ENCODE measurements at places on chromosomes 7 and 10. TPM values are rescaled to one million over a fixed set of nuclear protein-coding genes. Genes with fewer than 3 reads are reported as not detected.

HMX3 gene
- total RNA-seq, result not detected

GRCh38 chr10:79111427-79111826 lies 42.7 kb downstream of the ZMIZ1 start:
- no peaks in the 10 kb centered on the region for H3K27me3 ChIP-seq
- peak overlapping the region; percentile 79 for H3K27ac ChIP-seq
- DNase-seq, result no peak
- no peaks in the 10 kb centered on the region for H3K36me3 ChIP-seq
- peaks cover 99% of the 10 kb centered on the region for H3K4me1 ChIP-seq

DNA sequence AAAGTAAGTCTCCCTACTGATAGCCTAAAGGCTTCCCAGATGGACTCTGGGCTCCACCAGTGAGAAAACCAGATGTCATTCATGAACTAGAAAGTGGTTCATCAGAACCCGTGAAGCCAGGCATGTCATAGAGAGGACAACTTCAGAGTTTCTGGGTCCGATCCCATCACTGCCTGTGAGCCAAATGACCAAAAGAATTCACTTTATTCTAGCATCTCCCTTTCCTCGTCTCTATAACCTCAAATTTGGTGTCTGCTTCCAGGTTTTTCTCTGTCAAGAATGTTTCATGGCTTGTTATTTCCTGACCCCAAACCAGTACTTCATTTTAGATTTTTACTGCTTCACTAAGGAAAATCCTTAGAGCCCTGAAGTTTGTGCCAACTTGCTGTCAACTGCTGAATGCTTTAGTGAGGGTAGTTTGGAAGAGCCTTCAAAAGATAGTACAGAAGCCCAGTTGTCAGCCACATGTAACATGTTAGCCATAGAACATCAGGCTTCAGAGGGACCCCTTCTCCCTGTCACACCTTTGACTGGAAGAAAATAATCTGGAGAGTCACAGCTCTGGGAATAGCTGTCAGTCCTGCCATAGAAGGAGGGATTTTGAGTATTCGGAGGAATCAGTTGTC lies 34.0 kb downstream of the ITGB8 start:
- no peaks in the 10 kb centered on the region for H3K27me3 ChIP-seq
- no peak overlapping the region for H3K4me3 ChIP-seq
- DNase-seq, result no peak
- no peak overlapping the region for H3K27ac ChIP-seq
- H3K4me1 ChIP-seq, result peaks cover 12% of the 10 kb centered on the region

GRCh38 chr10:68442971-68443370 lies 28.8 kb downstream of the DNA2 start:
- no peak for DNase-seq
- no peaks in the 10 kb centered on the region for H3K27me3 ChIP-seq
- peaks cover 5% of the 10 kb centered on the region for H3K36me3 ChIP-seq
- no peak overlapping the region for H3K27ac ChIP-seq
- H3K4me3 ChIP-seq, result no peak overlapping the region

GRCh38 chr7:17622451-17622850 lies 317.8 kb downstream of the SNX13 start:
- H3K36me3 ChIP-seq, result no peaks in the 10 kb centered on the region
- no peaks in the 10 kb centered on the region for H3K4me1 ChIP-seq
- no peak for DNase-seq
- H3K4me3 ChIP-seq, result no peak overlapping the region

PBLD gene
- total RNA-seq, result 7.4 TPM

PPP1R9A gene
- total RNA-seq, result 26.7 TPM

- DNase-seq, result no peak
- no peaks in the 10 kb centered on the region for H3K27me3 ChIP-seq
- H3K36me3 ChIP-seq, result no peaks in the 10 kb centered on the region
- H3K4me1 ChIP-seq, result peaks cover 5% of the 10 kb centered on the region
Observed at GRCh38 chr10:6301488-6302075, 98.8 kb downstream of the PFKFB3 start.

- H3K4me3 ChIP-seq, result no peak overlapping the region
- DNase-seq, result no peak
- H3K36me3 ChIP-seq, result no peaks in the 10 kb centered on the region
- no peak overlapping the region for H3K27ac ChIP-seq
Observed at GRCh38 chr10:106317554-106317953, 847.0 kb downstream of the SORCS1 start.

DNA sequence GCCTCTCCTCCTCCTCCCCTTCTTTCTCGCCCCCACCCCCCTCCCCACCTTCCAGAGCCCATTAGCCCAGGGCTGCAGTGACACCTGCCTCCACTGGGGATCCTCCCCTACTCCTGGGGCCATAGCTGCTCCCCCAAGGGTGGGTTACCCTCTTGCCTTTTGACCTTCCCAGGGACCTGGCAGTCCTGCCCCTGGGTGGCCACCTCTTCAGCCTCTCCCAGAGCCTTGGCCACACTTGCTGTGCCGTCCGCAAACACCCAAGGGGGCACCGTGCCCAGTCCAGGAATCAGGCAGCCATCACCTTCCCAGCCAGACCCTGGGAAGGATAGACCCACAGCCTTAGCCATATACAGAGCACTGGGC lies 19.8 kb upstream of the CLDN4 start:
- no peak overlapping the region for H3K27ac ChIP-seq
- no peak overlapping the region for H3K4me3 ChIP-seq
- peaks cover 17% of the 10 kb centered on the region for H3K27me3 ChIP-seq
- no peaks in the 10 kb centered on the region for H3K36me3 ChIP-seq
- DNase-seq, result no peak
- no peaks in the 10 kb centered on the region for H3K4me1 ChIP-seq

TFR2 gene
- total RNA-seq, result not detected

DNA sequence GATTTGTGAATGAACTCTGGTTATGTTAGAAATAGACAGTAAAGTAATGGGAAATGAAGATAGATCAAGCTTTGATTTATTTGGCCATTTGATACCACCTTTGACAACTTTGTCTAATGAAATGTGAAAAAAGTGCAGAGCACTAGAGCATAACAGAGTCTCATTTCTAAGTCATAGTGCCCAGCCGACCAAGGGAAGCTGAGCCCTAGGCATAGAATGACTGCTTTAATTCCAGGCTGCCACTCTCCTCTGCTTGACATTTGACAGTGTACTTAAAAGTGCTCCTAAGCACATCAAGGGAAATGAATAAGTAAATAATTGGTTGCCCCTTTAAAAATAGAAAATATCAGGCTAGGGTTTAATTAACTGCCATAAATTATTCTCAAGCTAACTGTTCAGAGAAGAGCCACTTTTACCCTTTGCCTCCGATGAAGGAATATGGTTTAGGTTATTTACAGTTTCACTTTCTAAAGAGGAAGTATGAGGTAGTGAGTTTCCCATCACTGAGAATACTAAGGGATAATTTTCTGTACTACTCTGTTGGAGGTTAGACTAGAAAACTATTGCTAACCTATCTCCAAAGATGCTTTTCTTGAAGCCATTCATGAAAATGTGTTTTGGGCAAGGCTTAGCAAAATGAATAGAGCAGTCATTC lies 591.6 kb downstream of the REEP3 start:
- H3K4me3 ChIP-seq, result no peak overlapping the region
- H3K36me3 ChIP-seq, result no peaks in the 10 kb centered on the region
- DNase-seq, result no peak
- H3K4me1 ChIP-seq, result no peaks in the 10 kb centered on the region
- H3K27me3 ChIP-seq, result no peaks in the 10 kb centered on the region

- DNase-seq, result no peak
- no peaks in the 10 kb centered on the region for H3K36me3 ChIP-seq
- H3K4me1 ChIP-seq, result no peaks in the 10 kb centered on the region
- no peak overlapping the region for H3K4me3 ChIP-seq
- no peak overlapping the region for H3K27ac ChIP-seq
Observed at GRCh38 chr10:34061841-34062240, 727.4 kb upstream of the NRP1 start.

ZNF736 gene
- total RNA-seq, result 6.6 TPM

DNA sequence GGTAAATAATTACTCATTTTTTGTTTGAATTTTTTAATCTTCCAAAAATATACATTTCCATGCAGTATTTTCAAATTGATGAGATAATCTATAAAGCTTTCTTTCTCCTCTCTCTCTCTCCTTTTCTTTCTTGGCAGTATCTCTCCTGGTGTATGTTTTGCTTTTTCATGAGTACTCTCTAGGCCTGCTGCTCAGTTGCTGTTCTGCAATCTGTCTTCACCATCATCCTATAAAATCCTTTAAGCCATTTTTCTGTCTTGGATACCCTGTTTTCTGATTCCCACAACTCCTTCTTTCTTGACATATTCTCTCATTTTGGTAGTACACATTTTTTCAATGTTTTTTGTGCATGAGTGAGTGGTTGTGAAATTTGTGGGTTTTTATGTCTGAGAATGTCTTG lies 1558.1 kb upstream of the LRRTM3 start:
- H3K4me1 ChIP-seq, result no peaks in the 10 kb centered on the region
- no peak overlapping the region for H3K4me3 ChIP-seq
- H3K27me3 ChIP-seq, result no peaks in the 10 kb centered on the region
- no peak for DNase-seq
- H3K27ac ChIP-seq, result no peak overlapping the region

AP1S1 gene
- total RNA-seq, result 11.0 TPM

DNA sequence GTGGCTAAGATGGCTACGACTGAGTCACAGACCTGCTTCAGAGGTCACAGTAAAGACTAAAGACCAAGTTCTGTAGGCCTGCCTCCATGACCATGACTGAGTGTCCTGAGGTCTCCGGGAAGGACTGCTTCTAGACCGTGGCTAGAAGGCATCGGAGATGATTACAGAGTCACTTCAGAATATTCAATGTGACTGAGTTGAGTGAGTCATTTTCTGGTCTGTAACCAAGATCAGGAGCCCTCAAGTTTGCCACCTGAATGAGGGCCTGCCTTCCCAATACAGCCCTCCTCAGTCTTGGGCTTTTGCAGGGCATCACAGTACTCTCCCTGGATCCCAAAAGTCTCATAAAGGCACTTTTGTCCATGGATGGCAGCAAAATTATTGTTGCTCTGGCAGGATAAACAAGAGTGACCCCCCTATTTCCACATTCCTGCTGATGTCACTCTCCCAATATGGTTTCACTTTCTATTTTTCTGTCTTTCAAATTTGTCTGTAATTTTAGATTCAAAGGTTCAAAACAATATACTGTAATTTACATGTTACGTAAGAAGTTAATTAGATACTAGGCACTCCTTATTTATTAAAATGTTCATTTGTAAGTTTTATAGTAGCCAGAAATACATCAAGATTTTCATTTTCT lies 47.7 kb upstream of the ZNF92 start:
- no peaks in the 10 kb centered on the region for H3K36me3 ChIP-seq
- H3K4me3 ChIP-seq, result no peak overlapping the region
- DNase-seq, result no peak

SPDYE11 gene
- not detected for total RNA-seq

SDHAF3 gene
- total RNA-seq, result 20.0 TPM

DNA sequence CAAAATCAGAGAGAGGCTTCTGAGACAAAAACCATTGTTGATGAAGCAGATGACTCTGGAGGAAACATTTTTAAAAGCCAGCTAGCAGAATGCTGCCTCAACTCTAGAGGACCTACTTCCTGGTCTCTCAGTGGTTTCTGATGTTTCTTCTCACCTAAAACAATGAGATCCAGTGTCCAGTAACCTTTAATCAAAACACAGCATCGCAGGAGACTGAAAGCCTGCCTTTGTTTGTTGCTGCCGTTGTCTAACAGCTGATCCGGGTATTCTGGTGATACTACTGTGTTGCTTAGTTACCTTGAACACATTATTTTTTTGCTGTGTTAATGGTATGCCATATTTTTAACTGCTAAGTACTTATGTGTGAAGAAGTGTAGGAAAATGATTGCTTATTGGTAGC lies 70.9 kb downstream of the WIPF3 start:
- no peaks in the 10 kb centered on the region for H3K36me3 ChIP-seq
- DNase-seq, result no peak
- no peaks in the 10 kb centered on the region for H3K4me1 ChIP-seq
- no peaks in the 10 kb centered on the region for H3K27me3 ChIP-seq
- H3K27ac ChIP-seq, result no peak overlapping the region
- no peak overlapping the region for H3K4me3 ChIP-seq

DNA sequence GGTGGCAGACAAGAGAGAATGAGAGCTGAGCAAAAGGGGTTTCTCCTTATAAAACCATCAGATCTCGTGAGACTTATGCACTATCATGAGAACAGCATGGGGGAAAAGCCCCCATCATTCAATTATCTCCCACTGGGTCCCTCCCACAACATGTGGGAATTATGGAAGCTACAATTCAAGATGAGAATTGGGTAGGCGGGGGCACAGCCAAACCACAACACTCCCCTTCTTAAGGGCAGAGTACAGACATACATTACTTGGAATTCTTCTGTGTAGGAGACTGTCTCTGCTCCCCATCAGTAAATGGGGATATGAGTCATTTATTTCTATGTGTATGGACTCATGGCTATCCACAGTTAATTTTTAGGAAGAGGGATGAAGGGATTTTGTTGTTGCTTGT lies 31.2 kb downstream of the FAM171A1 start:
- H3K27ac ChIP-seq, result no peak overlapping the region
- no peak for DNase-seq
- H3K36me3 ChIP-seq, result no peaks in the 10 kb centered on the region
- no peaks in the 10 kb centered on the region for H3K27me3 ChIP-seq
- no peaks in the 10 kb centered on the region for H3K4me1 ChIP-seq

AFAP1L2 gene
- 4.8 TPM for total RNA-seq

- H3K4me1 ChIP-seq, result peaks cover 10% of the 10 kb centered on the region
- H3K4me3 ChIP-seq, result no peak overlapping the region
- no peaks in the 10 kb centered on the region for H3K27me3 ChIP-seq
- H3K36me3 ChIP-seq, result no peaks in the 10 kb centered on the region
- DNase-seq, result no peak
Observed at GRCh38 chr10:6299234-6299633, 96.5 kb downstream of the PFKFB3 start.

CFAP58 gene
- total RNA-seq, result 2.6 TPM

DNA sequence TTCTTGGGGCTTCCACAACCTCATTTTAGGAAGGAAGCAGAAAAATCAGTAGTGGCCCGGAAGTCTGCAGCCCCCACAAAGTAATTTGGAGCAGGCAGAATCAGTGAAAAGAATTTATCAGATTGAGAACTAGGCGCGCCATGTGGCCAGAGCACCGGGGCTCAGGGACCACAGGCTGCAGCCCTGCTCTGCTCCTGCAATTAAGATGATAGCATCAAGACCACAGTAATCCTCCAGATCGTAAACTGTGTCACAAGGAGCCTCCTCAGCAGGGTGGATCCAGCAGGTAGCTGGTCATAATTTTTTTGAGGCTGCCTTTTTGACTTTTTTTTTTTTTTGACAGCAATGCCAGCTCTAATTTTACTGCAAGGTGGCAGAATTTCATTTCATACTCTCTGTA lies 209.0 kb upstream of the ZMIZ1 start:
- peaks cover 13% of the 10 kb centered on the region for H3K4me1 ChIP-seq
- H3K4me3 ChIP-seq, result no peak overlapping the region
- H3K27ac ChIP-seq, result no peak overlapping the region
- no peaks in the 10 kb centered on the region for H3K36me3 ChIP-seq

MBL2 gene
- not detected for total RNA-seq

DNA sequence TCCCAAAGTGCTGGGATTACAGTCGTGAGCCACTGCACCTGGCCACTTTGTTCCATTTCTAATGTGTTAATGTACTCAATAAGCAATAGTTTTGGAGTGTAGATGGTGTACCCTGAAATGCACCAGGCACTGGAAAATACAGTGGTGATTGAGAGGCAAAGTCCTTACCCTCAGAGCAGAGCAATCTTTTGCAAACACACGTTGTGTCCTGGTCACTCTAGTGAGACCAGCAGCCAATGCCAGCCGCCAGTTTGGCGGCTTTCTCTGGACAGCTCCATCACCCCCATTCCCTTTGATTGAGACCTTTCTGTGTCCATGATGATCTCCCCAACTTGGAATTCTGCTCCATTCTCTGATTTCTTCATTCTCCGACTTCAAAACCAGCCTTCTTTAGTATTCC lies 231.3 kb downstream of the GALNT17 start:
- no peak for DNase-seq
- no peak overlapping the region for H3K27ac ChIP-seq
- H3K27me3 ChIP-seq, result no peaks in the 10 kb centered on the region
- H3K36me3 ChIP-seq, result no peaks in the 10 kb centered on the region
- no peak overlapping the region for H3K4me3 ChIP-seq
